ENCODE measurements at places on chromosomes 12 and 14. TPM values are rescaled to one million over a fixed set of nuclear protein-coding genes. Genes with fewer than 3 reads are reported as not detected.

Gene GPATCH2L
- total RNA-seq: 41.7 TPM

Gene KRT2
- total RNA-seq: not detected

Gene NPFF
- total RNA-seq: not detected

Gene CD69
- total RNA-seq: 0.25 TPM

Gene FSCB
- not detected for total RNA-seq

Gene PIANP
- total RNA-seq: not detected

Gene SPIC
- total RNA-seq: not detected

Gene SERPINA10
- not detected for total RNA-seq

Gene REP15
- total RNA-seq: 0.94 TPM

Gene AHSA1
- 177 TPM for total RNA-seq

Gene BICD1
- total RNA-seq: 11.8 TPM

Gene OR4N2
- not detected for total RNA-seq

Gene IRAK3
- total RNA-seq: not detected

Gene HOXC5
- total RNA-seq: not detected

Gene SLC2A14
- total RNA-seq: not detected

Data from SJSA1 (cell line).